Activated T-cell treated with anti-CD3 and anti-CD28 coated beads, Interleukin-2, amount 50 U/mL, for 72 hours (primary cell): ENCODE measurements at places on chromosomes 5 and 9. TPM values are rescaled to one million over a fixed set of nuclear protein-coding genes. Genes with fewer than 3 reads are reported as not detected.
A peak's percentile ranks its signal among the peaks of the same experiment; 100 is the strongest.

SMIM33 gene
- 0.22 TPM for total RNA-seq

FBN2 gene
- not detected for total RNA-seq

DNA sequence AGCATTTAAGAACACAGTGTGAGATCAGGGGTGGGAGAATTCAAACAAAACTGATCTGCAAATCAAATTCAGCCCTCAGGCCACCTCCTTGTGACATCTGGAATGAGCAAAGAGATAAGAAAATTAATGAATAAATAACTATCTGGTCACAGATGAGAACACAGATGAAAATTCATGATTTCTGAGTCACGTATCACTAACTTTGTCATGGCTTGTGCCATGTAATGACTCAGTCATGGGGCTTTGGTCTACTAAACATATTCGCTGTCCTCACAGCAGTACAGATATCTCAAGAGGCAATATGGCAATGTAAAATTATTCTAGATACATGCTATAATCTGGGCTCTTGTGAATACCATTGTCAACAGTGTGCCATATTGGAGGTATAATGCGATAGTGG lies 274.4 kb downstream of the MAN2A1 start:
- H3K36me3 ChIP-seq, result no peaks in the 10 kb centered on the region
- DNase-seq, result no peak
- H3K4me1 ChIP-seq, result peaks cover 26% of the 10 kb centered on the region
- no peak overlapping the region for H3K27ac ChIP-seq
- H3K4me3 ChIP-seq, result no peak overlapping the region

DNA sequence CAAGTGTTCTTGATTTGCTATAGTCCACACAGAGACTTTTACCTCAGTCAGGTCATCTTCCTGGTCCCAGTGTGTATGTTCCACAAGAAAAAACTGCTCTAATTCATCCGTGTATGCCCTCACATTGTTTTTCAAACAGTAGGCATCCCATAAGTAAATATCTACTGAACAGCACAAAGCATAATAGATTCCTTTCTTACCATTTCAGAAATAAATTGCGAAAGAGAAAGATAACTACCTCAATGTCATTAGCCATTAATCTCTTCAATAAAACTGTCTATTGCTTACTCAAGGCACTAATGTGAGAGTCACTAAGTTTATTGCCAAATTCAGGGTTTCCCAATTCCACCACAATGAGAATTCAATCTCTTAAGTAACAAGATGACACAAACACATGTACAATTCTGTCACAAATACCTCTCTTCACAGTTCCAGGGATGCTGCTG lies 9.6 kb downstream of the FBXW2 start:
- H3K4me1 ChIP-seq, result peaks cover 52% of the 10 kb centered on the region
- no peaks in the 10 kb centered on the region for H3K27me3 ChIP-seq
- H3K36me3 ChIP-seq, result peaks cover 27% of the 10 kb centered on the region
- H3K27ac ChIP-seq, result peak overlapping the region; percentile 89
- DNase-seq, result no peak

GRCh38 chr9:125508249-125508648 lies 198.8 kb downstream of the MAPKAP1 start:
- no peak for DNase-seq
- no peaks in the 10 kb centered on the region for H3K27me3 ChIP-seq
- H3K27ac ChIP-seq, result no peak overlapping the region
- H3K4me3 ChIP-seq, result no peak overlapping the region

- no peak overlapping the region for H3K27ac ChIP-seq
- H3K36me3 ChIP-seq, result peaks cover 2% of the 10 kb centered on the region
- no peaks in the 10 kb centered on the region for H3K27me3 ChIP-seq
- H3K4me3 ChIP-seq, result no peak overlapping the region
- no peak for DNase-seq
- H3K4me1 ChIP-seq, result no peaks in the 10 kb centered on the region
Measured at GRCh38 chr5:639584-640213, 27.6 kb downstream of the CEP72 start.

GRCh38 chr5:124922255-124922975 lies 176.0 kb upstream of the ZNF608 start:
- no peak overlapping the region for H3K4me3 ChIP-seq
- no peaks in the 10 kb centered on the region for H3K36me3 ChIP-seq
- no peaks in the 10 kb centered on the region for H3K4me1 ChIP-seq
- no peaks in the 10 kb centered on the region for H3K27me3 ChIP-seq
- no peak for DNase-seq

DNA sequence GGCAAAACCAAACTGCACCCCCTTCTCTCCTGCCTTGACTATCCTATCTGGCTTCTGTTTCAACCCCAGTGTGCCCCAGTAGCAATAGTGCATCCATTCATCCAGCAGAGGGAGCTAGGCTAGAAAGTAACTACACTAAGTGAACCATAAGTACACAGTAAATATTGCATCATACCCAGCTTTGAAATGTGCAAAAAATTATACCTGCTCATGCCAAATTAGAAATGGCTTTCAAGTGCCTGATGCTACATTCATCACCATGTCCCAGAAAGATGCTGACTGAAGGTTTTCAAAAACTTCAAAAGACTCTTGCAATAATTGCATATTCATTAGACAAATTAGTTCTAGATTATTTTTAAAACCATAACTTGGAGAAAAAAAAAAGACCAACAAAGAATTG lies 153.5 kb downstream of the PRELID2 start:
- no peaks in the 10 kb centered on the region for H3K27me3 ChIP-seq
- no peaks in the 10 kb centered on the region for H3K36me3 ChIP-seq
- H3K4me3 ChIP-seq, result no peak overlapping the region
- peaks cover 10% of the 10 kb centered on the region for H3K4me1 ChIP-seq
- DNase-seq, result peak; percentile 53

DNA sequence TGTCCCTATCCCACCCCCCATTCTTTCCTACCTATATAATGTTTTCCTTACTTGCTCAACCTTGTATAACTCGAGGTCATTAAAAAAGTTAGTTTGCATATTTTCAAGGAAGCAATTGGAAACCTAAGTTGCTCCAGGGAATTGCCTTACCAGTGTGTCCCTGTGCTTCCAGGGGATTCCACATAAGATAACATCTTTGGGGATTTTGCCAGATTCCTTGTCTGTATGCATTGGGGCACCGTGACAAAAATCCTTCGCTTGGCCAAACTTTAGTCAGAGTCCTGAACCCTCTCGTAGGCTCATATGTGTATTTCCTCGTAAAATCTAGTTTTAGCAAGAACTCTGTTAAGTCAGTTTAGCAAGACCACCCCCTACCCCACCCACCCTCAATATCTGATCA lies 14.7 kb upstream of the OSMR start:
- no peak overlapping the region for H3K27ac ChIP-seq
- no peaks in the 10 kb centered on the region for H3K4me1 ChIP-seq
- DNase-seq, result no peak
- peaks cover 50% of the 10 kb centered on the region for H3K27me3 ChIP-seq
- no peak overlapping the region for H3K4me3 ChIP-seq

DNA sequence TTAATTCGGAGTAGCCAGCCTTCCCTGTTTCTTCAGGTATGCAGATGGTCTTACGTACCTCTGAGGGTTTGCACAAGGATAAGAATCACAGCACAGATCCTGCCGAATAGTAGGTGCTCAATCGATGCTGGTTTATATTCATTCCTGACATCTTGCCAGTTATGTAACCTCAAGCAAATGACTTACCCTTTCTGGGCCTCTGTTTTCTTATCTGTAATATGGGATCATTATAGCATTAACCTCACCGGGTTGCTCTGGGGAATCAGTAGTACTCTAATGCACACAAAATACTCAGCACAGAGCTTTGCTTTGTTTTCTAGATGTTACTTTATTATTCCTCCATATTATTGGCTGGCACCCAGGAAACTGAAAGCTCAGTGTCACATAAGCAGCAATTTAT lies 7.7 kb upstream of the NR5A1 start:
- DNase-seq, result no peak
- no peaks in the 10 kb centered on the region for H3K27me3 ChIP-seq
- no peak overlapping the region for H3K4me3 ChIP-seq
- H3K36me3 ChIP-seq, result no peaks in the 10 kb centered on the region

DNA sequence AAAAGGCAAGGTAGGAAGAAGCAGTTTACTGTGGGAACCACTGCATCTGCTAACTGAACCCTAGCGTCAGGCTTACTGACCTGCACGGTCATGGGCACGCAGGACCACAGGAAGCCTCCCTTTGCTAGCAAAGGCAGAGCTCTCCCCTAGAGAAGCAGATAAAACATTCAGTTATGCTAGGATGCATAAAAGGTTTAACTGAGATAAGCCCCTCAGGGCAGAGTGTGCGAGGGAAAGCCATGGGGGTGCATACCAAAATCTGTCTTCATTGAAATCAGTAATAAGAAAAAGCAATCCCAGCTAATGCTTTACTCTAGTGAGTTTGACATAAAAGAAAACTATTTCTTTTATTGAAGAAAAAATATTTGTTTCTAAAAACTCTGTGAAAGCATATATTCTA lies 2403.7 kb upstream of the C9orf72 start:
- H3K27ac ChIP-seq, result no peak overlapping the region
- H3K4me1 ChIP-seq, result no peaks in the 10 kb centered on the region
- no peaks in the 10 kb centered on the region for H3K27me3 ChIP-seq
- DNase-seq, result no peak
